ENCODE measurements at places on chromosomes 4 and X.

- no peak for DNase-seq
These were observed 1537.8 kb upstream of the PABPC4L start for GRCh38 chr4:135739354-135739753.

DNA sequence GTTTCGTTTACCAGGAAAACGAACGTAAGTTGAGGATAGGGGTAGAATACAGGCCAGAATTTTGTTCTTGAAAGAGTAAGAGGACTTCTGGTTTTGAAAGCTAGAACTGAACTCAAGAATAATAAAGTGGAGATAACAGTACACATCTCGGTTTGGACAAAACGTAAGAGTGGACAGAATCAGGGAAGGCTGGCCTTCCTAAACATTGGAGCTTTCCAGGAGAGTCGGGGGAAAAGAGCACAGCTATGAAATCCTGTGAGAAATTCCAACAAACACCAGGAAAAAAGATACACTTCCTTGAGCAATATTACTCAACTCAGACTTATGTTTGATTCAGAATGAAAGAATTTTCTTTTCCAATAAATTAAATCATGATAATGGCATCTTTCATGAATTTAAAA is 1.2 kb downstream of the CTSO start:
- DNase-seq, result no peak

GRCh38 chr4:101142259-101142658 is 205.1 kb downstream of the PPP3CA start:
- no peak for DNase-seq

DNA sequence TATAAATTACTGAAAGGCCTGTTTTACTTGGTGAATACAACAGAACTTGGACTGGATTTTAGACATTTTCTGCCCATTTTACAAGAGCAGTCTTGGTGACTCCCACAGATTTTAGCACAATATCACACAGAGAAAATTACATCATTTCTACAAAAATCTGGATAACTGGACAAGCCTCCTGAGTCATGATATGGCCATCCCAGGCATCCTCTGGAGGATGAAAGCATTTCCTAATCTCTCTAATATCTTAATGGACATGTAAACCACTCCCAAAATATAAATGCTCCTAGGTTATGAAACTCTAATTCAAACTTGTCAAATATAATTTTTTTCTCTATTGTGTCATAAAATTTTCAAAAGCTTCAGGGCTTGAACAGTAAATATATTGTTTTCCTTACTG is 1170.8 kb upstream of the PCDH7 start:
- DNase-seq, result no peak

DNA sequence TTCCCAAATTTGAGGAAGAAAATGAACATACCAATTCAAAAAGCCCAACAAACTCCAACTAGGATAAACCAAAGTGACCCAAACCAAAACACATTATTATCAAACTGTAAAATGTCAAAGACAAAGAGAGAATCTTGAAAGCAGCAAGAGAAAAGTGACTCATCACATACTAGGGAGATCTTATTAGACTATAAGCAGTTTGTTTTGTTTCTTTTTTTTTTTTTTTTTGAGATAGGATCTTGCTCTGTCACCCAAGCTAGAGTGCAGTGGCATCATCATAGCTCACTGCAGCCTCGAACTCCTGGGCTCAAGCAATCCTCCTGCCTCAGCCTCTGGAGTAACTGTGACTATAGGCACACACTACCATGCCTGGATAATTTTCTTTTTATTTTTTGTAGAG is 12.6 kb downstream of the C4orf36 start:
- DNase-seq, result no peak

- no peak for DNase-seq
These were observed 52.6 kb downstream of the FNIP2 start for GRCh38 chr4:158821228-158821971.

GRCh38 chrX:43559644-43560043 is 96.5 kb upstream of the MAOA start:
- no peak for DNase-seq

Data from activated CD4-positive, CD25-positive, alpha-beta regulatory T cell treated with anti-CD3 and anti-CD28 coated beads, Interleukin-2, amount 50 U/mL, for 72 hours (primary cell).